ENCODE measurements at places on chromosomes 11 and 22.

DNA sequence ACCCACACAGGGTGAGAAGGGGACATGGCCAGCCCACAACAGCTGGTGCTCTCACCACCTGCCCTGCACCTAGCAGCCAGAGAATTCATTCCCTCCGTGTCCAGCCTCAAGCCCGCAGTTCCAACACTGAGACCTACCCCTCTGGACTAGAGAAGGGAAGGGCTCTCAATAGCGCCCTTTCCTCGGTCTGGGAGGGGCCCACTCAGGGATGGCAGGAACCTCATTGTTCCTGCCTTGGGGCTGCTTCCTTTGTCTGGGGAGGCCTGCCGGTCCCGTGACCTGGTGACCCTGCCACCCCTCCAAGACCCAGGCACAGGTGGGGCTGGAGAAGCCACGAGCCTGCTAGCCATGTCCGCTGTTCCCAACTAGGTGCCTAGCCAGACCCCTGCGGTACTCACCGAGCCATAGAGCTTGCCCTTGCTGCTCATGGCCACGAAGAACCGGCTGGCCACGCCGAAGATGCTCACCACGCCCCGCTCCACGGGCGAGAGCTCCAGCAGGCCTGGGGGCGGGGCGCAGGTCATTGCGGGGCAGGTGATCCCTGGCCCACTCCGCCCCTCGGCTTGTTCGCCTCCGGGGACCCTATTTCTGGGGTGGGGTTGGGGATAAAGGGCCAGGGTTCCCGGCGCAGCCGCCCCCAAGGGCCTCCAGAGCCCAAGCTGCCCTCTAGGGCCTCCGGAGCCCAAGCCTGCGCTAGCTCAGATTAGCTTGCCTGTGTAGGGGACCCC, 1.4 kb downstream of the FGF4 start:
- DNase-seq: no peak

DNA sequence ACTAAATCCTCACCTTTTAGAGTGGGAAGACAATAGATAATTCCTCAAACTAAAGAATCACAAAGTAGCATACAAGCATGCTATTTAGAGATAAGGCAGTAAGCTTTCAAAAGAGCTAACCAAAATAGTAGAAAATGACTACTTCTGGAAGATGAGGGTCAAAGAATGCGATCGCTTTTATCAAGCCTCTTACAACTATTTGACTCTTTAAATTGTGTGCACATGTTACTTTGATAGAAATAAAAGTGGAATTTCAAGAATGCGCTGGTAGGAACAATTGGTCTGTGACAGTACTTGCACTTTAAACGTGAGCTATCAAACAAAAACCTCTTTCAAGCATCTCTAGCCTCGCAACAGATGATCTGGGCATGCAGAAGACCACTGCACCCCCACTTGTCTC, 97.3 kb downstream of the COMMD9 start:
- DNase-seq: no peak

GRCh38 chr22:36954251-36955014, 41.0 kb downstream of the CSF2RB start:
- no peak for DNase-seq

DNA sequence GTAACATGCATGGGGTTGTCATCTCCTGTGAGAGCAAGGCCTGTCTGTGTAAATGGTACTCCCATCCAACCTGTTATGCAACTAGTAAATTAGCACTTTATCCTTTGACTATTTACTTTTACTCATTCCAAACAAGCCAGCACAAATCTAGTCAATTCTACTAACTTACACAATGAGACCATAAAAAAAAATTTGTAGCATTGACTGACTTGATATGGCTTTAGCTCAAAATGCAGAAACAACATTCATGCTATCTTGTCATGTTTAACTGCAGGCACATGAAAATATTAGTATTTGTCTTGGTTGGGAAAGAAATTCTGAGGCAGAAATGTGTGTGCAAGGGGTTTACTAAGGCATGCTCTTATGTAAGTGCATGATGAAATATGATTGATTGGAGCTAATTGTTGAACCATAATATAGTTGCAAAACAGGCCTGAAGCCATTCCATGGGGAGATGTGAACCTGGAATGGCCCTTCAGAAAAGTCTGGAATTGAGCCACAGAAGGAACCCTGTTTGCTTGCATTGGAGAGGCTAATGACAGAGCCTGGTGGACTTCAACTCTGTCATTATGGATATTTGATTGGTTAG, 2.5 kb downstream of the SLC22A25 start:
- no peak for DNase-seq

- no peak for DNase-seq
Observed at GRCh38 chr11:131979364-131979763, 608.9 kb downstream of the NTM start.

DNA sequence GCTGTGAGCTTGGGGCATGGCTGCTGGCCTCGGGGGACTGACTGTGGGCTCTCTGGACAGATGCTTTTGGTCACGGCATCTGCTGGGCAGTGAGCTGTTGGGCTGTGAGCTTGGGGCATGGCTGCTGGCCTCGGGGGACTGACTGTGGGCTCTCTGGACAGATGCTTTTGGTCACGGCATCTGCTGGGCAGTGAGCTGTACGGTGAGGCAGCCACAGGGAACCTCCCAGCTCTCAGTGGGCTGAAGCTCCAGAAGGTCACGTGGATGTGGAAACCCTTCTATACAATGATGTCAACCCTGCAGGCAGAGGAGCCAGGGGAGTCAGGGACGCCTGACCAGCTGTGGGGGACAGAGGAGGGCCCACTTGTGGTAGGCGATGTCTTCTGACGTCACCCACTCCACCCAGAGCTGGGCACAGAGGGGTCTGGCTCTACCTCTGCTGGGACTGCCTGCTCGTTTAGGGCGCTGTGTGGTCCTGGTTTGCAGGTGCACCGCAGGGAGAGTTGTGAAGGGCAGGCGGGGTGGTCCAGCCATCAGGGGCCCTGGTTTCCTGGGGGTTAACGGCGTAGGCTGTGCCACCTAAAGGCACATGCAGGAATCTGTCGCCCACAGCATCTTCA, 1331.3 kb downstream of the BRD1 start:
- no peak for DNase-seq

GRCh38 chr22:37357446-37358075, 69.7 kb downstream of the ELFN2 start:
- no peak for DNase-seq

DNA sequence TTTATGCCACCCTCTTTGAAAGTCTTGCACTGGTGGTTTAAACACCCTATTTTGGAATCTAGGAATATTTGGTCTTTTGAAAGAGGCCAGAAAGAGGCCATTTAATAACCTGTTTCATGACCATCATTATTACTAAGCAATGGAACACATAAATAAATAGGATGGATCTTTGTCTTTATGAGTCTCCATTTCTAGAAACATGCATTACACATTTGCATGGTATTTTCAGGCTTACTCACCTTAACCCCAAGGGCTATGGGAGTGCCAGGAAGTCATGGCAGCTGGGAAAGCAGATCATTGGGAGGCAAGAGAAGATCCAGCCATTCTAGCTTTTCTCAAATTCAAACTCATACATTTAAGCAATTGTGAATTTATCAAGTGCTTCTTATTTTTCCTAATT, 185.8 kb upstream of the POU2AF2 start:
- no peak for DNase-seq

GRCh38 chr11:124832571-124832970, 32.4 kb upstream of the MSANTD2 start:
- no peak for DNase-seq

- DNase-seq: peak; percentile 49
Observed at GRCh38 chr11:41431784-41432183, 27.7 kb downstream of the LRRC4C start.

GRCh38 chr11:26254378-26254777, 77.6 kb upstream of the ANO3 start:
- DNase-seq: no peak

GRCh38 chr11:64533501-64533900, 57.5 kb upstream of the SLC22A12 start:
- no peak for DNase-seq

- DNase-seq: no peak
Observed at GRCh38 chr11:28086569-28086968, 21.4 kb downstream of the KIF18A start.

GRCh38 chr11:41533761-41534160, 74.3 kb upstream of the LRRC4C start:
- no peak for DNase-seq

DNA sequence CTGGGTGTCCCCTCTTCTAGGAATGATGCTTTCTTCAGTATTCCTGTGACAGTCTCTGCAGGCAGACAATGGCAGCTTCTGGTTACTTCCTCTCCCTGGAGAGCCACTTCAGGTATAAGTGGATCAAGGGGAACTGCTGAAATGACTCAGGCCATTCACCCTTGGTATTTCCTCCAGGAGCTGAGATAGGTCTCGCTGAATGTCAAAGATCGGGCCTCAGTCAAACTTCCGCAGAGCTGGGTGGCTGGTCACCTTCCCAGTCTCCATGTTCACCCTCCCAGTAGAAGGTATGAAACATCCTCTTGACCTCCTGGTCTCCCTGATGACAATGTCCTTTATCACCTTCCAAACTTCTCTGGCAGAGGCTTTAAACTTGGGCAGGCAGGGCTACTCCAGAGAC, 1.8 kb upstream of the ANKK1 start:
- no peak for DNase-seq

GRCh38 chr22:24807284-24807950, 1.4 kb downstream of the SGSM1 start:
- DNase-seq: no peak

DNA sequence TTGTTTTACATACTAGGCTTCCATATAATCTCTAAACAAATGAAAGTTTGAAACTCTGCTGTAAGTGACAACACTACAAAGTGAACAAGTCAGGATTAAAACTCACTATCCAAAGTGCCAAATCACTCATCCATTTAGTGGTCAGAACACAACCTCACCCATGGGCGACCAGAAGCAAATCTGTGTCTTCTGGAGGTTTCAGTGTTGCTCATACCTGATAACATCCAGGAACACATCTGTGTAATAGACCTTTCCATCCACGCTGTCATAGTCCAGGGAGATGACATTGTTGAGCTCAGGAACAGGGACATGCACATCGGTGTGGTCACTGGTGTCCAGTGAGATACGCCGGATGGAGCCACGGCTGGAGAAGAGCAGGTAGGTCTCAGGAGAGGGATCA, 28.5 kb upstream of the CKAP5 start:
- DNase-seq: no peak

GRCh38 chr22:32564170-32565001, 89.8 kb downstream of the FBXO7 start:
- no peak for DNase-seq

GRCh38 chr11:125214601-125215565, 50.3 kb downstream of the PKNOX2 start:
- DNase-seq: peak; percentile 51

DNA sequence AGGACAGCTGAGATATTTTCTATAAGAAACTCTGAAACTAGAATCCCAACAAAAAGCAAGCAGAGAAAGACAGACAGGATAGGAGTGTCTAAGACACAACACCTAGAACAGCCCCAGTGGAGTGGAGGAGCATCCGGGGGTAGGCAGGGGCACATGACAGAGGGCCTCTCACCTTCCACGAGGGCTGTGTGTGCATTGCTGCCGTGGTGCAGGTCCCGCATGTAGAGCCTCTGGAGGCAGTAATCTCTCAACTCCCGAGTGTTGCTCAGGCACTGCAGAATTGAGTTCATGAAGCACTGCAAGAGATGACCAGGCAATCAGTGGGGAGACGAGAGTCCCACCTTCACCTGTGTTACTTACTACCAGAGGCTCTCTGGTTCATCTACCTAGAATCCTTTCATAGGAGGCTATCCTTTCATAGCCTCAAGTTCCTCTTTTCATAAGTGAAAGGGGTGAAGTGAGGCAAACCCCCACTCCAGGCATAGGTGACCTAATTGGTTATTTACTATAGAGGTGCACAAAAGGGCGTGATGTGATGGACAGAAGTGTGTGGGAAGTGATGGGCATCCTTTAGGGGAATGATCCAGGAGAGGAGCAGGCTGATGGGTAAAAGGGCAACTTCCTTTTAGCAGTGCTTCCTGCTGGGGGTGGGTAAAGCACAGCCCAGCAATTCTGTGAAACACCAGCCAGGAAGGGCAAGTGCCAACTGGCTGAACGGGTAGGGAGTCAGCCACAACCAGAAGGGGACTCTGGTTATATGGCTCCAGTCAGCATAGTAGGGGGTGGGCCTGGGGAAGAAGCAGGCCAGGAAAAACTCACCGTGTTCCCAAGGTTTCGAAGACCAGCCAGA, 13.1 kb upstream of the MFRP start:
- DNase-seq: no peak

DNA sequence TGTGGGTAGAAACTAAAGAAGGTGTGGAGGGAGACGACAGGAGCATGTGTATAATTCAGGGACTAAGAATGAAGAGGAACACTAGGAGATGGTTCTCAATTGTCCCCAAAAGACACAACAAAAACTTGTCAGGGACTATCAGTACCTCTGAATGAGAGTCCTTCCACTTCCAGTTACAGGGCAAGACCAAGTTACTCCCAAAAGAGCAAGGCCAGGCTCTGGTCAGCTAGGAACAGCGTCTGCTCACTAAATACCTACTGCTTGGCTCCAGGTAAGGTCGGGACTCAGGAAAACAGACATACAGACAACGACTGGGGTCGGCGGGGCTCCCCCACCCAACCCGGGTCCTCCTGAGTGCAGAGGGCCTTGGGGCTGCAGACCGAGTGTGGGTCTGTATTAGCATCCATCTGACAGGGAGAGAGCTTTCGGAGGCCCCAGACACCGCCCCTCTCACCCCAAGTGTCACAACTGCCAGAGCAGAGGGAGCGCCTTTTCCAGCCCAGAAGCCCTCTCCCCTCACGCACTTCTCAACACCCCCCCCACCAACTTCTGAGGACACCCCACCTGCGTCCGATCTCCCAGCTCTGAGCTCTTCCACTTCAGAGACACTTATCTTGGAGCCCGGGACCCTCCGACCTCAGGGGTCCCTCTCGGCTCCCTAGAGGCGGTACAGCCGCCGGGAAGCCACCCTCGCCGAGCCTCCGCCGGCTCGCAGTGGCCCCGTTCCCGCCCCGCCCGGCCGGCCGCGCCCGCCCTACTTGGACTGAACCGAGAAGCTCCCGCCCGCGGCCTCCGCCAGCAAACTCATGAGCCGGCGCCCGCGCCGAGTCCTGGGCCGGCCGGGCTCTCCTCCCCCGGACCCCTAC, 522 bp downstream of the RHOG start:
- no peak for DNase-seq

DNA sequence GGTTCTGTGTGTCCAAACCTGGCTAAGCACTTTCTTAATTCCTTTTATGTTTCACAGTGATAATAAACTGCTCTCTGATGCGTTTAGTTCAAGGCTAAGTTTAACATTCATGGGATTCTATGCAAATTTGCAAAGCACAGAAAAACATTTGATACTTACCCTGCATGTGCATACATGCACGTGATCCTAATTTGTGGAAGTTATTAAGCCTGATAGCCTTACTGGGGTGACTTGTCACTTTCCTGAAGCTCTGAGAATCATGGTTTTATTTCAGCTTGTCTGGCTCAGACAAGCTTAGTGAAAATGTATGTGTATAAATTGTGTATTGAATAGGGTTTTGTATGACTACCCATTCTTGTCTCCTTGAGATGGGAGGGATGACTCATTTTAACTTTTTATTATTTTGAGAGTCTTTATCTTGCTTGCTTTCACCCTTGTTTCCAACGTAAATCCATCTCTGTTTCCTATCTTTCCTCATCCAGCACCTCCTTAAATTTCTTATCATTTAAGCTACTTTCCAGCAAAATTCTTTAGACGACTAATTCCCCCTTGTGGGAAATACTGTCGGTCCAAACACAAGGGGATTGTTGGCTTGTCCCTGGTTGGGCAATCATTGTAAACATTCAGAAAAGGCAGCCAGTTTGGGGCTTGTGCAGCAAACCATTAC, 167.1 kb downstream of the C11orf91 start:
- DNase-seq: no peak

- DNase-seq: no peak
Observed at GRCh38 chr11:128625746-128626145, 38.4 kb upstream of the ETS1 start.

- peak; percentile 54 for DNase-seq
Observed at GRCh38 chr11:18650859-18651557, 16.9 kb upstream of the SPTY2D1 start.
